ENCODE measurements at places on chromosomes 2 and 18.

GRCh38 chr2:201839727-201840126 lies 33.4 kb downstream of the CDK15 start:
- DNase-seq: peak; percentile 8

DNA sequence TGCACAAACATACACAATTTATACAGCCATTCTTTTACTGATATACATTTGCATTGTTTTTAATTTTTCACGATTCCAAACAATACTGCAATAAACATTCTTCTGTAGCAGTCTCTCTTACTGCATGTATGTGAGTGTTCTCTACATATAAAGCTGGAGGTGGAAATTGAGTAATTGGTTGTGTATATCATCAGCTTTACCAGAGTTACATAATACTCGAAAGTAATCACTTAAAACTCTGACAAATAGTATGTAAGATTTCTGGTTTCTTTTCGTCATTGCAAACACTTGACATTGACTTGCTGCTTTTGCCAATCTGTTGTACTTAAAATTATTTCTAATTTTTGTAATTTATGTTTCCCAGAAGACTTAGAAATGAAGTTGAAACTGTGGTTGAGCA lies 110.2 kb downstream of the TDRD15 start:
- no peak for DNase-seq

- DNase-seq: no peak
Measured at GRCh38 chr2:37831081-37831780, 93.9 kb upstream of the RMDN2 start.

DNA sequence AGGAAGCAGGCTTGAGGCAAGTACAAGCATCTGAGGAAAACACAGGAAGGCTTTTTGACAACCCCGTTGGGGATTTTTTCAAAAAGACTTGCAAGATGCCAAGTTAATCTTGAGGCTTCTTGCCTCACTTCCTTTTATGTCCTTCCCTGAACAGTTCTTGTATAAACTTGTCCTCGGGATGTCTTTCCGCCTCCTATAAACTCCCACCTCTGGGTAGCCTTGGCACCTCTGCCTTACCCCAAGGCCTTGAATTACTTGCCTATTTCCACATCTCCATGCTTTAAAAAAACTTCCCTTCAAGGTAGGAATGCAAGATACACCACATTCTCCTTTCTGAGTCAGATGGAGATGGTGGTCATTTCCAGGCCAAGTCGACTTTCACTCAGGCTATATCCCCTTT lies 106.4 kb upstream of the RBBP8 start:
- no peak for DNase-seq

DNA sequence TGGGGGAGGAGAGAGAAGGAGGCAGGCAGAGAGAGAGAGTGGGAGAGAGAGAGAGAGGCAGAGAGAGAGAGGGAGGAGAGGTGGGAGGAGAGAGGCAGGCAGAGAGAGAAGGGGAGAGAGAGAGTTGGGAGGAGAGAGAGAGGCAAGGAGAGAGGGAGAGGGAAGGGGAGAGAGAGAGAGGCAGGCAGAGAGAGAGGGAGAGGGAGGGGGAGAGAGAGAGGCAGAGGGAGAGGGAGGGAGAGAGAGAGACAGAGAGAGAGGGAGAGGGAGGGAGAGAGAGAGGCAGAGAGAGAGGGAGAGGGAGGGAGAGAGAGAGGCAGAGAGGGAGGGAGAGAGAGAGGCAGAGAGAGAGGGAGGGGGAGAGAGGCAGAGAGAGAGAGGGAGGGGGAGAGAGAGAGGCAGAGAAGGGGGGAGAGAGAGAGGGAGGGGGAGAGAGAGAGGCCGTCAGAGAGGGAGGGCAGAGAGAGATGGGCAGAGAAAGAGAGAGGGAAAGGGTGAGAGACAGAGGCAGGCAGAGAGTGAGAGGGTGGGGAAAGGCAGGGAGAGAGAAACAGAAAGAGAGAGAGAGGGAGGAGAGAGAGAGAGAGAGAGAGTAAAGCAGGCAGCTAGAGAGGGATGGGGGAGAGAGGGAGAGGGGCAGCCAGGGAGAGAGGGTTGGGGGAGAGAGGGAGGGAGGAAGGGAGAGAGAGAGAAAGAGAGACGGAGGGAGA lies 122.2 kb upstream of the PXDN start:
- no peak for DNase-seq

- DNase-seq: no peak
Measured at GRCh38 chr18:37408676-37409265, 156.8 kb downstream of the CELF4 start.

- DNase-seq: no peak
Measured at GRCh38 chr18:41703744-41704530, 251.1 kb upstream of the PIK3C3 start.

GRCh38 chr2:37614061-37614738 lies 57.2 kb downstream of the CDC42EP3 start:
- DNase-seq: peak; percentile 90

DNA sequence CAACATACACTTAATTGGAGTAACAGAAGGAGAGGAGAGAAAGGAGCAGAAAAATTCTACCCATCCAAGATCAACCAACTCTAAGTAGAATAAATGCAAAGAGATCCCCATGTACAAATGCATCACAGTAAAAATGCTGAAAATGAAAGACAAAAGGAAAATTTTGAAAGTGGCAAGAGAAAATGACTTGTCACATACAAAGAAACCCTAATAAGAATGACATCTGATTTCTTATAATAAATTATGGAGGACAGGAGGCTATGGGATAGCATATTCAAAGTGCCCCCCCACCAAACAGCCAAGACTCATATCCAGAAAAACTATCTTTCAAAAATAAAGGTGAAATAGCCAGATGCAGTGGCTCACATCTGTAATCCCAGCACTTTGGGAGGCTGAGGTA lies 22.2 kb upstream of the INPP4A start:
- no peak for DNase-seq

GRCh38 chr18:26004832-26005231 lies 85.6 kb downstream of the SS18 start:
- no peak for DNase-seq

- DNase-seq: no peak
Measured at GRCh38 chr18:55968550-55968949, 380.6 kb upstream of the TCF4 start.

- DNase-seq: no peak
Measured at GRCh38 chr2:136116813-136117390, 1.0 kb downstream of the CXCR4 start.

GRCh38 chr2:33069894-33070651 lies 123.3 kb downstream of the LTBP1 start:
- DNase-seq: peak; percentile 99

DNA sequence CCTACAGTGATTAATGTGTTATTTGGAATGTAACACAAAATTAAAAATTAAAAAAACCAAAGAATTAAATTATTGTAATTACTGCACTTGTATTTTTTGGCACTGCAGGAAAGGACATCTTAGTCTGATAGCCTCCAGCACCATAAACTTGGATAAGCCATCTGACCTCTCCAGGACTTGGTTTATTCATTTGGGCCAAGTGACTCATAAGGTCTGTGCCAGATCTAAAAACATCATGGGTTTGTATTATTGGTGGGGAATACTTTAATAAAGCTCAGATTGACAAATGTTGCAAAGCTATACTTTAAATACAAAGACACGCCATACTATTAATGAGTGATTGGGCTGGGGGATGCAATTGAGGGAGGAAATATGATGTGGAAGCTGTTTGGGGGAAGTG lies 225.2 kb downstream of the ZNF521 start:
- no peak for DNase-seq

DNA sequence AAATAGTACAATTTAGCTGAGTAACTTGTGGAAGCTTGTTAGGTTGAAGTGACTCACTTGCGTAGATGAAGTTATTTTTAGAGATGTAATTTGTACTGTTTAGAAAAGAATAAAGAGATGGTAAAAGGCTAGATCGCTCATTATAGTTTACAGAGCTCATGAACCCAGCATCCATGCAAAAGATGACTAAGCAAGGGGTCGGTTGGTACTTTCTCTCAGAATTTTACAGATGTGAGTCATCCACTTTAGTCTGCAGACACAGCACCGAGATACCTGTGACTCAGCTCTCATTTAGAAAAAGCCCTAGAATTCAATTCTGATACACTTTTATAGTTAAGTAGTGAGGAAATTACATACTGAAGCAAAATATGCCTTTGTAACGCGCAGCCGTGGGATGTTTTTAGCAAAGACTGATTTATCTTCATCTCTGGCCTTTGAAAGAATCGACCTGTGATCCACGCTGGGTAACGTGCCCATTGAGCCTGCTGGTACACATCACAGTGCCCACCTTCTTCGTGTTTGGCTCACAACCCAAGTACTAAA lies 116.5 kb upstream of the FOSL2 start:
- peak; percentile 99 for DNase-seq

DNA sequence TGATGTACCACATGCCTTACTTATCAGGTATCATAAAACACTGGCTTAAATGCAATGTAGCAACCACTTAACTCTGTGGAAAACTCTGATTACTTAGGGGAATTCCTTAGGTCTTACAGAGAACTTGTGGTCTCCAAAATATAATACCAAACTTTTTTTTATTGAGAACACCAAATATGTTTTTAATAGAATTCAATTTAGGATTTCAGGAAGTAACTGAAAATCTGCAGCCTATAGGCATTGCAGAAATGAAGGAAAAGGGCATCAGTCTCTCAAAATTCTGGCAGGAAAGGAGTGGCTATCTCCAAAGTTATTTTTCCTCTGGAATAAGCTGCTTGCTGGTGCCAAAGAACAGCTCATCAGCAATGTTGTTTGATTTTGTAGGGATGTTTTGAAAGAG lies 105.3 kb upstream of the UGP2 start:
- peak; percentile 46 for DNase-seq

DNA sequence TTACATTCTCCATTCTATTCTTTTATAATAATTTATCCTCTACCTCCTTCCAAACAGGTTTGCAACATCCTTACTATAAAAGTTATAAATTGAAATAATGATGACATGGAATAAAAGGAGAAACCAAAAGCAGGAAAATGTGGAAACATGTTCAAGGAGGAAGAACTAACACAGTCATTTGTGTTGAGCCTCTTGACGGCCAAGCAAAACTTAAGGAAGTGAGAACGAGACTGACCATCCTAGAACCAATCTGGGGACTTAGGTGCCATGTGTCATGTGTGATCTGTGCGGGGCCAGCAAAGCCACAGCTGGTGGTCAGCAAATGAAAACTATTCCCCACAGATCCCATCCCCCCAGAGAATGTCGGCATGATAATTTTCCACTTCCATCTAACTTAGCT lies 25.6 kb upstream of the FAM124B start:
- DNase-seq: no peak

- DNase-seq: peak; percentile 29
Measured at GRCh38 chr2:33219850-33220275, 256.6 kb upstream of the RASGRP3 start.

DNA sequence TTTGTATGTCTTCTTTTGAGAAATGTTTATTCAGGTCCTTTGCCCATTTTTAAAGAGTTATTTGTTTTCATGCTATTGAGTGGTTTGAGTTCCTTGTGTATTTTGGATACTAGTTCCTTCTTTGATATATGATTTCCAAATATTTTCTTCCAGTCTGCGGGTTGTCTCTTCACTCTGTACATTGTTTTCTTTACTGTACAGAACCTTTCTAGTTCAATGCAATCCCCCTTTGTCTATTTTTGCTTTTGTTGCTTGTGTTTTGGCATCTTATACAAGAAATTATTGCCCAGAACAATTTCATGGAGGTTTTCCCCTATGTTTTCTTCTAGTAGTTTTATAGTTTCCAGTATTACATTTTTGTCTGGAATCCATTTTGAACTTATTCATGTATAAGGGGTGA lies 62.5 kb upstream of the ACVR1C start:
- DNase-seq: no peak

DNA sequence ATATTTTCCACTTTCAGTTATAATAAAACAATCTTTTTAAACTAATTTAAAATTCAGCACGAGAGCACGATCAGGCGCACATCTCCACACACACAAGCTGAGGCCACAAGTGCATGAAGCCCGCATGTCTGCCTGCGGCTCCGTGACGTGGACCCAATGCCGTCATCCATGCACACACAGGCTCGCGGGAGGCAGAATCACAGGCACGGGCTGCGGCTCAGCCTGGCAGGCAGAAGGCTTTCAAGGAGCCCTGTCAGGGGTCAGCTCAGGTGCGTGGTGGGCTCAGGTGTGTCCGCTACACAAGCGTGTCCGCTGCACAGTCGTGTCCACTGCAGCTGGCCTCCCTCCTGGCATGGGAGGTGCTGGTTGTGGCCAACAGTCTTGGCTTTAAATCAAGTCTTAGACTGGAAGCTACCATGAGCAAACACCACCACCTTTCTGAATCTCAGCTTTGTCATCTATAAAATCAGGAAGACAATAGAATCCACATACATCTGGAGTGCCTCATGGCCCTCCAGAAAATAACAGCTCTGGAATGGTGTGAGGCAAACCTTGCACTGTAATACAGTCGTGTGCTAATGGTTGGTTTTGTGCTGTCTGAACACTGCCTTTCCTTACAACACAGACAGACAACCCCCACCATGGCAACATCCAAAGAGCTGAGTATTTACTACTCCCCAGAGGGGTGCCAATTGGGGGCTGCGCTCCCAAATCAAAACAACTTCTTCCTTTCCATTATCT lies 210.1 kb downstream of the NDUFA10 start:
- no peak for DNase-seq

DNA sequence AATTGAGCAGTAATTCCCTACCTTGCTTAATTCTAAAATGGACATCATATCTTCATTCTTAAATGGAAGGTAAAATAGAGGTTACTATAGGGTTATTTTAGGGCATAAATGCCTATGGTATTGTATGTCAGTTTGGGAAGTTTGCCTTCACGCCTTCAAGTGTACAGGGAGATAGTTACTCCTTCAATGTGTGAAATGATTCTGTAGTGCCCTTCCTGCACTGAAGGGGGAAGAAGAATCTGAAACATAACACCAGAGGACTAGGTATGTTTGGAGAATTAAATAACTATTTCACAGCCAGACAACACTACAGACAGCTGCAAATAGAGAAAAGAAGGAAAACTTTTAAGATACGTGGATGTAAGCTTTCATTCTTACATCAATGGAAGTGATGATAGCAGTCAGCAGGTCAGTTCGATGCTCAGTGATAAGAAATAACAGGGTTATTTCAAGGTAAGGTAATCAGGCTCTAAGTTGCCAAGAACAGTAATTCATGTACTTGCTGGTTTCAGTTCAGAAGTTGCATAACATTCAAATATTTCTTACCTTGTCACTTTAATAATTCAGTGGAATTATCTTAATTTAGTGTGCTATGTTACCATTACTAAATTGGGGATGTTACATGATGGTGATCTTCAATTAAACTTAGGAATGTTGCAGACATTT lies 4.0 kb downstream of the PKP4 start:
- peak; percentile 12 for DNase-seq

DNA sequence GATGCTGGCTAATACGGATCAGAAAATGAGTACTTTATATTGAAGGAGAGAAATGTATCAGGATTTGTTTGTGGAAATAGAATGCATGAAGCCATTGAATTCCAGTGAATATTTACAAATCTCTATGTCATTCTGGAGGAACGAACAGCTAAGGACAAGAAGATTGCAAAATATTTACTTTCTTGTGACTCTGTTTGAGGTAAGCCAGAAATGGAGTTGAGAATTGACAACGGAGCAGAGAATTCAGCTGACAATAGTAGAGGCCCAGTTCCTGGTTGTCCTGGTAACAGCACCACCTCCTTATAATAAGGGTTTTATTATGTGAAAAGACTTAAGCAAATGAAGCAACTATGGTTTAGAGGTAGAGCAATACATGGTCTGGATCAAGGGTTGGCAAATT lies 349.2 kb downstream of the ADCYAP1 start:
- DNase-seq: no peak

All from HCEC 1CT (cell line).